Epithelial cell of alveolus of lung (primary cell): ENCODE measurements at places on chromosomes 1 and 21. TPM values are rescaled to one million over a fixed set of nuclear protein-coding genes. Genes with fewer than 3 reads are reported as not detected.

The PBX1 gene
- total RNA-seq = 26.6 and 120 TPM in 2 replicates

The OR14K1 gene
- not detected in 2 replicates for total RNA-seq

The SERPINC1 gene
- 0.13 TPM in 1 of 2 replicates, not detected in the other for total RNA-seq

The ANP32E gene
- 17.6 and 30.9 TPM in 2 replicates for total RNA-seq

The FCRL6 gene
- total RNA-seq = not detected in 2 replicates

The LCE1A gene
- total RNA-seq = not detected in 2 replicates

The CR1L gene
- total RNA-seq = not detected in 2 replicates

The DNM3 gene
- total RNA-seq = 0.91 and 1.6 TPM in 2 replicates

The BNIPL gene
- 0.13 and 2.3 TPM in 2 replicates for total RNA-seq

The SAMD11 gene
- total RNA-seq = 30.3 and 46.1 TPM in 2 replicates

The CADM3 gene
- 2.2 and 3.2 TPM in 2 replicates for total RNA-seq

The TGFB2 gene
- 5.0 and 27.2 TPM in 2 replicates for total RNA-seq

The NBPF6 gene
- total RNA-seq = not detected in 2 replicates

The CACNA1S gene
- 0.24 TPM in 1 of 2 replicates, not detected in the other for total RNA-seq

The CERS2 gene
- 124 and 274 TPM in 2 replicates for total RNA-seq

The ILDR2 gene
- total RNA-seq = under 0.01 TPM in 1 of 2 replicates, not detected in the other

The KCNE1 gene
- not detected in 2 replicates for total RNA-seq

The CYP4A11 gene
- total RNA-seq = not detected in 2 replicates

The PRKAA2 gene
- total RNA-seq = 1.7 and 2.5 TPM in 2 replicates

The CCDC18 gene
- total RNA-seq = 4.6 and 9.2 TPM in 2 replicates

The LEFTY2 gene
- total RNA-seq = not detected in 2 replicates

The MAP3K7CL gene
- total RNA-seq = 2.8 and 9.3 TPM in 2 replicates

The RHBG gene
- not detected in 2 replicates for total RNA-seq

The OLIG2 gene
- not detected in 2 replicates for total RNA-seq

The SNRNP40 gene
- total RNA-seq = 58.4 and 74.6 TPM in 2 replicates

The SLFNL1 gene
- 0.39 and 1.4 TPM in 2 replicates for total RNA-seq

The KRTAP6-3 gene
- total RNA-seq = not detected in 2 replicates

The GPR3 gene
- total RNA-seq = 2.2 and 2.8 TPM in 2 replicates

The PDE4B gene
- total RNA-seq = 3.7 and 45.6 TPM in 2 replicates

The ADAMTS1 gene
- 15.6 and 334 TPM in 2 replicates for total RNA-seq

The OR2T3 gene
- not detected in 2 replicates for total RNA-seq

The FMO5 gene
- total RNA-seq = 0.13 and 0.72 TPM in 2 replicates

The TXNIP gene
- 61.0 and 776 TPM in 2 replicates for total RNA-seq

The ADAM15 gene
- 33.1 and 81.6 TPM in 2 replicates for total RNA-seq

The PYCR2 gene
- 35.9 and 53.3 TPM in 2 replicates for total RNA-seq

The SDC3 gene
- total RNA-seq = 35.6 and 52.2 TPM in 2 replicates

The PLA2G2A gene
- not detected in 2 replicates for total RNA-seq

The DNAJC6 gene
- total RNA-seq = 0.08 and 0.52 TPM in 2 replicates

The SYF2 gene
- 32.5 and 75.0 TPM in 2 replicates for total RNA-seq

The KIF21B gene
- total RNA-seq = 0.08 and 1.9 TPM in 2 replicates
